Activated naive CD8-positive, alpha-beta T cell treated with anti-CD3 and anti-CD28 coated beads, Interleukin-2, amount 50 U/mL, for 16 hours (primary cell): ENCODE measurements at places on chromosomes 1 and 21.

GRCh38 chr21:32096411-32096810 is 182.4 kb downstream of the MIS18A start:
- no peak for DNase-seq

DNA sequence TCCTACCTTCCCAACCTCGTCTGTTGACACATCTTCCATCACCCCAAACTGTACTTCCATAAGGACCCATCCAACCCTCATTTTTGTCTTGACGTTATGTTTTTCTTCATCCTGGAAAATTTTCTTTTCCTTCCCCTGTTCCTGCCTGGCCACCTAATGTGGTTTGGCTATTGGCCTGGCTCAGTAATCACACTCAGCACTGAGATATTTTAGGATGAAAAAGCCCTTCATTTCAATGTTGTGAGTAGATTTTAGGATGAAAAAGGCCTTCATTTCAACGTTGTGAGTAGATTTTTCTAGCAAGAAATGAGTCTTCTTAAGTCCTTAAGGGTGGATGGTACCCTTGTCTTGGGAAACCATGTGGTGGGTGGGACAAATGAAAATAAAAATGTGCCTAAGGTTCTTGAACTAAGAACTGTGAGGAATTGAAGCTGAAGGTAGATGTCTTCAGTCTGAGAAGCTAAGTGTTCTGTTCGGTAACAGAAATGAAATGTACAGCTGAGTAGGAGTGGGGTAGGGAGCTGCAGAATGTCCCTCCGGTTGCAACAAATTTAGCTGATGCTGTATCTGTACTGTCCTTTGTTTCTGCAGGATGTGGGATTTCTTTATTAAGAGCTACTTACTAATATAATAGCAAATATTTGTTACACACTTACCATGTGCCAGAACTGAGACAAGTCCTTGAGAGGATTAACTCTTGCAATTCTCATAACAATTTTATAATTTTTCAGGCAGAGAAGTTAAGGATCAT is 36.1 kb downstream of the DNTTIP2 start:
- no peak for DNase-seq

- DNase-seq, result no peak
These were observed 12.2 kb downstream of the CACHD1 start for GRCh38 chr1:64482128-64482527.

DNA sequence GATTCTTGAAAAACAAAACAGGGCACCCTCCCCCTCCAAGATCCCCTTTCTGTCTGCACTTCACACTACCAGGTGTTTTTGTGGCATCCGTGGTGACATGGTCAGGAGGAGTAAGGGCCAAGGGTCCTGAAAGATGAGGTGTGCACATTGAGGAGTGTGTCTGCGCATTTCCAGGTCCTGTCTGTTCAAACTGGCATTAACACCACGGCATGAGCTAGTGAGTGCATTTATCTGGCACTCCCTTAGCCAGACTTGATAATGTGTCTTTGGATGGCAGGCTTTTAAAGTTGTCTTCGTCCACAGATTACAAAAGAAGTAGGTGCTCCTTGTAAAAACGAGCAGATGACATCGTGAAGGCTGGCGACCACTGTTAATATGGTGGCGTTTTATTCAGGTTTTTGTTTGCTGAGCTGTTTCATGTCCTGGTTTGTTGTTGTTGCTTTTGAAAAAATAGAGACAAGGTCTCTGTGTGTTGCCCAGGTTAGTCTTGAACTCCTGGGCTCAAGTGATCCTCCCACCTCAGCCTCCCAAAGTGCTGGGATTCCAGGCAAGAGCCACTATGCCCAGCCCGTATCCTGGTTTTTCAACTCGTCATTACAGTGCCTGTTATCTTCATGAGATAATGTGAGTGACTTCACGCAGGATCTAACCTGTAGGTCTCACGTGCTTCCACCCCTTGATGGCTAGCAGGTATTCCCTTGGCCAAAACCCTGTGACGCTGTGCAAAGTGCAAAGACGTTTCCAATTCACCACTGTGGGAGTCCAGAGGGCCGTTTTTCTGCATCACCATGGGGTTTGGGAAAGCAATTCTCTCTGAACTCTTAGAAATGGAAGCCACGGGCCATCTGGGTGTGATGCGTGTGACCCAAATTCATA is 4.2 kb downstream of the TMEM51 start:
- DNase-seq, result no peak

DNA sequence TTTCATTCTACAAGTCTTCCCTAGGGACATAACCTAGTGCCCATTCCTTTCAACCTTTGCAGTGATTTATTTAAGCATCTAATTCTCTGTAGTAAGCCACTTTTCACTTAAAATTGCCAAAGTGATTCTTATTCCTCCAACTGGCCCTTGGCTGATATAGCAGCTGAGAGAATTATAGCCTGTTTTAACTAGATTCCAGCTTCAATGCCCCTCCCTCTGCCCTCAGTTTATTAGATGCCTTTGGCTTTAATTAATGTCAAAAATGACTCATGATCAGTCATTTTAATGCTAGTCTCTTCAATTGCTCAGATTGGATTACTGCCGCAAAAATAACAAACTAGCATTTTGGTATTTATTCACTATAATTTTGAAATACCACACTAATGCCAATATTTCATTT is 145.4 kb upstream of the KCTD3 start:
- no peak for DNase-seq

DNA sequence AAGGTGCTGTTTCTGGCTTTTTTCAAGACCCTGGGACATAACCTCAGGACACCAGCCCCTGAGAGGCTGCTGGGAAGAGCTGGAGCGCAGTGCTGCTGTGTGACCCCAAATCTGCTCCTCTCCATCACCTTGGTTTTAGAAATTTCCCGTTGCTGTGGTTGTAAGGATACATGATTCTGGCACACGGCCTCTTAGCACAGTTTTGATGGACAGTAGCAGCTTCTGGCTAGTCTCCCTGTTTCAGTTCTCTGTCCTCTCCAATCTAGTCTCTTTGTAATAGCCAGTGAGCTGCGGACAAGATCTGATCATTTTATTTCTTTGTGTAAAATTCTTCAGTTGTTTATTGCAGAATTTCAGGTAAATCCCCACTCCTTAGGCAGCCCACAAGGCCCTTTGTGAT is 3.1 kb downstream of the CLIC6 start:
- DNase-seq, result no peak

- DNase-seq, result no peak
These were observed 4.1 kb upstream of the CACNA1E start for GRCh38 chr1:181479137-181479745.

- DNase-seq, result no peak
These were observed at the start of gene TRIM17 for GRCh38 chr1:228416217-228416933. Gene TRIM17 (minus strand): TSS chr1:228416861. CDS start chr1:228415072, 1,789 bp downstream.

- no peak for DNase-seq
These were observed 204.2 kb downstream of the KCNT2 start for GRCh38 chr1:196403803-196404690.

DNA sequence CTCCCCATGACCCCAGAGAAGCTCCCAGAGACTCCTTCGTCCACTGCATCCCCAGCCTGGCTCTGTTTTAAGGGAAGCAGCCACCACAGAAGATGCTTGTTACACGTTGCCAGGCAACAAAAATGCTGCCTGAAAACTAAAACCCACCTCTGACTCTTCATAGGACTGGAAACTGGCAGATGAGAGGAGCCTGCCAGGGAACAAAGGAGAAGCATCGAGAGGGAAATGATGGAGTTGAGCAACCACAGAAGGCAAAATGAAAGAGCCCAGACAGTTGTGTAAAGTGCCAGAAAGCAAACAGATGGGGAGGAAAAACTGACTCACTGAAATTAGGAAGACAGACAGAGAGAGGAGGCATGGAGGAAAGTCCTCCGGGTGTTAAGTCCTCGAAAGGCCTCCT is 118.4 kb downstream of the KCNN3 start:
- DNase-seq, result no peak

DNA sequence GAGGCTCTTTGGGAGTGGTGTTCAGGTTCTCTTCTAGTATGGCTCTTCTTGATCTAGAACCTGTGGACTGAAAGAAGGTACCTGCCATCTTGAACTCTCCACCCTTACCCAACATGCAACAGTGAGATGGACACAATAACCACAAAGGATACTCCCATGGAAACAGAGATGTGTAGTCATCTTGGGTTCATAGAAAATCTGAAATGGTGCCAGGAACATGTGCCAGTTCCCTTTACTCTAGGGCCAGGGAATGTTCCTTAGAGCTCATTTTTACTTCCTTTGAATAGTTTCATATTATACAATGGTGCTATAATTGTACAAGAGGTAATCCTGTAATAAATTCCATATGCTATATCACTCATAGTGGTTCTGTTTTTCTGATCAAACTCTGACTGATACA is 13.2 kb upstream of the SCYL3 start:
- no peak for DNase-seq

- DNase-seq, result no peak
These were observed 27.0 kb downstream of the SERTAD4 start for GRCh38 chr1:210259561-210259960.

DNA sequence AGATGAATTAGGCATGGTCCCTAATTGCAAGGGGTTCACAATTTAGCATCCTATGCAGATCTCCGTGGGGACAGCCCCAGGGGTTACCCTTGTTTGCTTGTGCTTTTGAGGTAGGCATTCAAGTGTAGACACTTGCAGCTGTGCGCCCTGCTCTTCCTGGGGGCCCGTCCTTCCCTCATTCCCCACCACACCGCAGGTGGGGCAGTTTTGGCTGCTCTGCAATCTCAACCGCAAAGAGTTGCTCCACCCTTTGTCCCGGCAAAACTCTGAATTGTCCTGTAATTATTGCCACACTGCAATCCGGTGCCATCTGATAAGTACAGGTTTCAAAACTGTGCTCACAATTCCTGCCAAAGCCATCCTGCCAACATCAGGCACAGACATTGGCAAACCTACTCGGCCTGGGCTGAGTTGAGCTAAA is 65.4 kb upstream of the LYST start:
- DNase-seq, result no peak

GRCh38 chr1:245984390-245985155 is 522.5 kb downstream of the SMYD3 start:
- DNase-seq, result no peak

- no peak for DNase-seq
These were observed 48.7 kb upstream of the TNR start for GRCh38 chr1:175792136-175792535.

DNA sequence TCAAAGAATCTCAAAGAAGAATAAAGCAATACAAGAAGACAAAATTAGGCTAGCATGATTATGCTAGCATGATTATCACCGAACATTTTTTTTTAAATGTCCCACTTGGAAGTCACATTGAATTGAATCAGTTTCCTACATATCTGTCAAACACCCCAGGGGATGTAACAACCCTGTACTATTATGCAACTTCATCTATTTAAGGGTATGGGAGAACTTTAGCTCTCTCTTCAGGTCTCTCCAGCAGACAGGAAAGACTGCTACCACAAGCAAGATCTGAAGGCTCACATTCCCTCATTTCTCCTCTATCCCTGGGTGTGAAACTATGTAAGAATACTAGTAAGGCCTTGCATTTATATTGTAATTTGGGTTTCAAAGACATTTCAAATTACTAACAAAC is 52.8 kb downstream of the EDEM3 start:
- DNase-seq, result no peak

- no peak for DNase-seq
These were observed 77.0 kb upstream of the BACE2 start for GRCh38 chr21:41090981-41091380.

GRCh38 chr1:215040190-215040589 is 42.3 kb upstream of the KCNK2 start:
- no peak for DNase-seq

- DNase-seq, result no peak
These were observed 79.0 kb downstream of the MRPL37 start for GRCh38 chr1:54278941-54279422.

GRCh38 chr1:27336756-27337155 is 5.1 kb upstream of the SYTL1 start:
- DNase-seq, result no peak

DNA sequence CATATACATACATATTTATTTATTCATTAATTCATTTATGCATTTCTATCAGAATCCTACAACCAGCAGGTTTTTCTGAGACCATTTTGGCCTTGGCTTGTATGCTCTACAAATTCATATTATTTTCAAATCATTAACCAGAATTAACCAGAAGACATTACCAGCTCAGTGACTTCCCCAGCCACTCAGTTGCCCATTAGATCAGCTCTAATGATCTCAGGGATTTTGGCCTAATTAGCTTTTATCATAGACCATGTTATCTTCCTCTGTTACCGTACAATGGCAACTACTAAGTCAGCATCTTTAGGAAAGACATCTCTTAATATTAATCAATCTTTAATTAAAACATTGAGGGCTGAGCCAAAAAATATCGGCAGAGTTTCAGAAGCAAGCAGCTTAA is 90.3 kb upstream of the BMP8A start:
- no peak for DNase-seq

DNA sequence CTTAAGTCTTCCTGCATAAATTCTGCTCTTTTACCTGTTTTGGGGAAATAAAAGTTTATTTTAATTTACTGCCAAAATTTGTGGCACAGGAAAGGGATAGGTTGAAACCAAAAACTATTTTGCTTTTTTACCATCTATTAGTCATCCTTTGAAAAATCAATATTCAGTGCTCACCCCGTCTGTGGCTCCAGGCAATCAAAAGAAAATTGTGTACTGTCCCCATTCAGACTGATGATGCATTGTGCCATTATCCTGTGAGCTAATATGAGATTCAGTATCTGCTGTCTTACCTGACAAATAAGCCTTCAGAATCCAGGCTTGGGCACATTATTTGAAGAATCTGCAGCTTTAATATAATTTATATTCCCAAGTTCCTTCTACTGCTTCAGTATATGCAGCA is 650.7 kb downstream of the KIF26B start:
- no peak for DNase-seq

GRCh38 chr21:29218749-29219148 is 80.0 kb upstream of the BACH1 start:
- DNase-seq, result no peak
